Chondrocyte (in vitro differentiated cells): ENCODE measurements at places on chromosomes 5 and 9. TPM values are rescaled to one million over a fixed set of nuclear protein-coding genes. Genes with fewer than 3 reads are reported as not detected.

DNA sequence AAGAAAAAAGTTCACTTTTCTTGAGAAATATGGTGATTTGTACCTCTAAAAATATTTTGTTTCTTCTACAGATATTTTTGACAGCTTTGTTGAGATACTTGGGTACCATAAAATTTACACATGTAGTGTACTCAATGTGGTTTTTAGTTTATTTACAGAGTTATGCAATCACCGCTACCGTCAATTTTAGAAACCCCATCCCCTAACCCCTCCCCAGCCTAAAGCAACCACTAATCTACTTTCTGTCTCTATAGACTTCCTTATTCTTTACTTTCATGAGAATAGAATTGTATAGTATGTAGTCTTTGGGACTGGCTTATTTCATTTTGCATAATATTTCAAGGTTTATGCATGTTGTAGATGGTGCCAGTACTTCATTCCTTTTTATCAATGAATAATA lies 45.0 kb upstream of the TDRD7 start:
- H3K27me3 ChIP-seq: no peaks in the 10 kb centered on the region
- no peak overlapping the region for H3K4me3 ChIP-seq
- no peak for DNase-seq
- H3K27ac ChIP-seq: no peak overlapping the region
- peaks cover 32% of the 10 kb centered on the region for H3K36me3 ChIP-seq

GRCh38 chr5:142289708-142290576 lies 34.9 kb downstream of the SPRY4 start:
- H3K4me1 ChIP-seq: peaks cover 15% of the 10 kb centered on the region
- no peaks in the 10 kb centered on the region for H3K36me3 ChIP-seq
- DNase-seq: no peak
- no peak overlapping the region for H3K27ac ChIP-seq

DNA sequence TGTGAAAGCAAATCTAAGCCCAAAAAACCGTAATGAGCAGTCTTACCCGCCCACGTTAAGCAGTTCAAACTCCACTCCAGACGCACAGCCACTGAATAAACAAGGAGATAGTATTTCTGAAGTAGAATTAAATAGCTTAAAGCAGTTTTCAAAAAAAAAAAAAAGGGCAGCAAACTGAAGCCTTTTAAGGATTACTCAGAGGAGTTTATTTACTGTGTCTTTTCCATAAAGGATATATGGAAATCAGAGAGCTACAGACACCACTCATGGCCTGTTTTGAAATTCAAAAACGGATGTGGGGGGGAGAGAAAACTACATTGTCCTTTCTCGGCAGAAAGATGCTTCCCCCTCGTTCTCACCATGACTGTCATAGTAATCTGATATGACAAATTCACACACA lies 83.7 kb upstream of the IRX1 start:
- H3K27ac ChIP-seq: no peak overlapping the region
- no peak for DNase-seq
- no peaks in the 10 kb centered on the region for H3K36me3 ChIP-seq
- H3K4me1 ChIP-seq: no peaks in the 10 kb centered on the region
- H3K27me3 ChIP-seq: no peaks in the 10 kb centered on the region

DNA sequence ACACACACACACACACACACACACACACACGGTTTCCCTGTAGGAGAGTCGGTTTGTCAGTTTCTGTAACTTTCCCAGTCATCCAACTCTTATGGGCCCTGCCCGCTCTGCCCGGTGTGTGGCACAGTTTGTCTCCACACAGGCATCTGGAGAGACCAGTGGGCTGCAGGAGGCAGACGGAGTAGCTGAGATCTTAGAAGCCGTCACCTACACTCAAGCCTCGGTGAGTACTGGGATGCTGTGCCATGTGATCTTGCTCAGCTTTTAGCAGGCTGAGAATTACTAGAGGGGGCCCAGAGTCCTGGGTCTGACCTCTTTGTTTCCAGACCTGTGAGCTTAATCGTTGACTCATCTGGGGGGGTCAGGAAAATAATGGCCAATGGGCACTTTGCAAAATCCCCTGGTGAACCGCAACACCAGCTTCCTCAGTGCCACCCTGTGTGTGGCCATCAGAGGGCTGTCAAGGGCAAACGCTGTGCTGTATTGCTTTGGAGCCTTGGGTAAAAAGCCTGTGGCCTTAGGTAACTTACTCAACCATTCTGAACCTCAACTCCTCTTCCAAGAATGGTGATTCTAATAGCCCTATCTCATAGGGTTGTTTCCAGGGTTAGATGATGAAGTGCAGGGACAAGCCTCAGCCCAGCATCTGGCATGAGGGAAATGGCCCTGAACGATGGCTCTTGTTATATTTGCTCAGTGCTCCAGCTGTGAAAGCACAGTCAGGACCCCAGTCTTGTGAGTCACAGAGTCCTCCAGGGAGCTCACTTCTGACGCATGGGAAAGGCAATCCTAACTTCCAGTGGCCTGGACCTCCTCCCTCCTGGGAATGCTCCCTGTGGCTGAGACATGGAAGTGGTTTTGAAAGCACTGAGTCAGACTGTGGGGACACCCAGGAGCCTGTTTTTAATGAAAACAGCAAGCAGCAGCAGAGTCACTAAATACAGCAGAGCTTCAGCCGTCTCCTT lies 45.6 kb downstream of the COL15A1 start:
- no peak overlapping the region for H3K4me3 ChIP-seq
- H3K36me3 ChIP-seq: peaks cover 3% of the 10 kb centered on the region
- DNase-seq: no peak
- H3K27me3 ChIP-seq: peaks cover 20% of the 10 kb centered on the region

- no peak overlapping the region for H3K4me3 ChIP-seq
- no peaks in the 10 kb centered on the region for H3K36me3 ChIP-seq
- DNase-seq: no peak
- H3K4me1 ChIP-seq: peaks cover 15% of the 10 kb centered on the region
These were observed 517.1 kb downstream of the RAB3C start for GRCh38 chr5:59099995-59100345.

- no peaks in the 10 kb centered on the region for H3K27me3 ChIP-seq
- peaks cover 2% of the 10 kb centered on the region for H3K36me3 ChIP-seq
- H3K4me3 ChIP-seq: no peak overlapping the region
- H3K4me1 ChIP-seq: peaks cover 24% of the 10 kb centered on the region
- no peak overlapping the region for H3K27ac ChIP-seq
- no peak for DNase-seq
These were observed 10.0 kb downstream of the SLIT3 start for GRCh38 chr5:169290895-169291294.

GRCh38 chr5:125713109-125713805 lies 710.0 kb upstream of the GRAMD2B start:
- H3K4me3 ChIP-seq: no peak overlapping the region
- DNase-seq: no peak
- H3K27ac ChIP-seq: no peak overlapping the region
- H3K27me3 ChIP-seq: no peaks in the 10 kb centered on the region
- H3K36me3 ChIP-seq: no peaks in the 10 kb centered on the region
- peaks cover 12% of the 10 kb centered on the region for H3K4me1 ChIP-seq

PCDHGB2 gene
- 0.95 to 1.8 TPM (median 1.0 TPM) in 3 replicates for total RNA-seq

KCNN2 gene
- 0.19 TPM in 1 of 3 replicates, not detected in the others for total RNA-seq

TAF11L10 gene
- total RNA-seq: not detected in 3 replicates

IL5 gene
- not detected in 3 replicates for total RNA-seq
